ENCODE measurements at places on chromosomes 2 and 18.

DNA sequence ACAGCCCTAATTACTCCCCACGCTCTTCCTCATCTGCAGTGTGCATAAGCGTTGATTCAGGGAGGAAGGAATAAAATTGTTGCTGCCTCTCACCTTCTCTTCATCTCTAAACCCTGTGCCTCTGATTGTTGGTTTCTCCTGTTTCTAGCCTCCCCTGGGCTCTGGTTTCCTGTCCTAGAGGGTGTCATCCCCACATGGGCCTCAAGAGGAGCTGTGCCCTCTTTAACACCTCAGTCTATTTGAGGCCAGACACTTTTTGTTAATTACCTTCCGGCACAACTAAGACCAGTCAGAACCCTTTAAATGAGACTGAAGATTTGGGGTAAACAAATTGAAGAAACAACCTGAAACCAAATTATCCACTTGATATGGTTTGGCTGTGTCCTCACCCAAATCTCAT lies 9.7 kb downstream of the CTAGE1 start:
- DNase-seq, result no peak

DNA sequence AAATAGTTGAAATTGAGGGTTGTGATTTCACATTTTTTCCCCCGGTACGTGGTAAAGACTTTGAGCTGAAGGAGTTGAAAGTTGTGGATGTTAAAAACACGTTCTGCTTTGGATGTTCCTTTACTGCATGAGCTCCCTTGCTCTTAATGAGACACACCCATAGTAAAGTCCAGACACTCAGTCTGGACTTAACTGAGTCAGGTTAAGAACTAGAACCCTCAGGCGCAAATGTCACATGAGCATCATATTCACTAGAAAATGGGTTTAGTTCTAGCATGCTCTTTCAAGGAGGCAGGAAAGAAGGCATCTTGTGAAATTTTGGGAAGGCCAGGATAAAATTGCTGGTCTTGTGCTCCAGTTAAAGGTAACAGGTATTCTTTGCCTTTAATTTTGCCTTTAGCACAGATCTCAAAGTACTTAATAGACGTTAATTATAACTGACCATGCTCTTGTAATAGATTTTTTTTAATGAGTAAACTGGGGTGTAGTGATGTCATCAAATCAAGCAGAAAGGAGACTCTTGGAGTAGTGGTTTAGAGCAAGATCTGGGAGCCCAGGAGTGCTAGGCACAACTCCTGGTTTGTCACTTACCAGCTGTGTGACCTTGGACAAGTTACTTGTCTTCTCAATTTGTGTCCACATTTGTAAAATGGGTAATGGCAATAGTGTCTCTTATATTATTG lies 20.6 kb downstream of the ITGA6 start:
- no peak for DNase-seq

DNA sequence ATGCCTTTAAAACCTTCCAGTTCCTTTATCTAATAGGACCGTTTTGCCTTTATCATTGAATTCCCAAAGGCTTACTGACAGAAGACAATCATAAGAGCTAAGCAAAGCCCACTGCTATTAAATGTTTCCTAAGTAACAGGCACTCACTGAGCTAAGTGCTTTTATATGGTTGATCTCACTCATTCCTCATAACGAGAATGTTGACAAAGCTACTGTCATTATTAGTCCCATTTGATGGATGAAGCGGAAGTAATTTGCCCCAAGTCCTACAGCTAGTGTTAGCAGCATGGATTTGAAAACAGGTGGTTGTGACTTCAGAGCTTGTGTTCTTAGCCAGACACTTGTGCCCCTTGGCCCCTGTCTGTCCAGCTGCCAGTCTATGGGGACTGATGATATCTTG lies 134.8 kb upstream of the SERPINE2 start:
- DNase-seq, result no peak

DNA sequence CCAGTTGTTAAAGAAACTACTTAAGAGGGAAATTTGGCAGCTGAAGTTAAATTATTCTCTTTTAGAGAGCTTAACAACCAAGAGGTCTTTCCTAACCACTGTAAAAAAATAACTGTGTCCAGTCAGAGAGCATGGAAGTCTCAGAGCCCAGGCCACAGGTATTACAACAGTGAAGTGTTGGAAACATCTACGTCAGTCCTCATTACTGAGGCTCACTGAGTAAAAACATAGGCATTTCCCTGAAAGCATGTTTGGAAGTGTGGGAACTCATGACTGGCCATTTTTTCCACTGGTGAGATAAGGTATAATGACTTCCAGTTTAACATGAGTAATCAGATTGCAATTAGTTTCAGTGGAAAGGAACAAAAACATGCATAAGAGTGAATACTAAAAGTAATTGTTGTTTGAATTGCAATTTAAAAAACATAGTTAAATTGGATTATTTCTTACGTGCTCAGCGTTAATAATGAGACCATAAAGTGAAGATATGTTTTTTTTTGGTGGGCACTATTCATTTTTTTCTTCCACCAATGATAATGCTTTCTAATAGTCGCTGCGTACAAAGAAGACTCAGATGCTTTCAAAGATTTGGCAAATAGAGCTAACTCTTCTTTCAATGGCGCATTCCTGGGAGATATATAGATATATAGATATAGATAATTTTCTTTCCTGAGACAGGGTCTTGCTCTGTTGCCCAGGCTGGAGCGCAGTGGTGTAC lies 60.8 kb downstream of the EFEMP1 start:
- DNase-seq, result no peak

GRCh38 chr2:38601463-38602135 lies 1.1 kb downstream of the HNRNPLL start:
- no peak for DNase-seq

GRCh38 chr18:12038082-12038638 lies 55.5 kb upstream of the ANKRD62 start:
- peak; percentile 13 for DNase-seq

GRCh38 chr2:102435741-102436140 lies 12.8 kb downstream of the IL18RAP start:
- no peak for DNase-seq

DNA sequence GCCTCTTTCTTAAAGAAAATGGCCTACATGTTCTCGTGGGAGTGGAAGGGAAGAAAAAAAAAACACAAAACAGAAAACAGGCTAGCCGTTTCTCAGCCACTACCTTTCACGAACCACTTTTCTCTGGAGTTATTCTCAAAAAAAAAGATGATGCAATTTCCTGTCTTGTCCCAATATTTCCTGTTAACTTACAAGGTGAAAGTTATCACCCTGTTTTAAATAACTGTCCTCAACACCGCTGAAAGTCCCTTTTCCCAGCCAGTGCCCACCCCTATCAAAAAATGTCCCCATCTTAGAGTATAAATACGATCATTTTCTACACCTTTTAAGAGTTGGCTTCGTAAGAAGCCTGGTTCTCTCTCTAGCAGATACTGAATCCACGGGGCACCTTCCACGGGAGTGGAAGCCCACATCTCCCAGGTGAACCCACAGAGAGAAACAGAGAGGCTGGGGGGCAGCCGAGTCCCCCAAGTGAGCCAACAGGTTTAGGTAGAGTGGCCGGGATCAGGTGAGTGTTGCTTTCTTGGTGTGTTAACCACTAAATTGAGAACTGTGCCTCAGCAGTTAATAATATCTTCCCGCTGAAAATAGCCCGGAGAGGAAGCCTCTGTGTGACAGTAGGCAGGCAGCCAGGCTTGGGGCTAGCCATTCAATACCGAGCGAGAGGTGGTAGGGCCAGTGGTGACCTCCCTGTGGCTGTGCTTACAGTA lies 15.9 kb downstream of the SMAD7 start:
- DNase-seq, result peak; percentile 36

GRCh38 chr2:138244501-138244925 lies 257.1 kb upstream of the SPOPL start:
- no peak for DNase-seq

GRCh38 chr2:127164761-127165538 lies 55.1 kb downstream of the CYP27C1 start:
- no peak for DNase-seq

DNA sequence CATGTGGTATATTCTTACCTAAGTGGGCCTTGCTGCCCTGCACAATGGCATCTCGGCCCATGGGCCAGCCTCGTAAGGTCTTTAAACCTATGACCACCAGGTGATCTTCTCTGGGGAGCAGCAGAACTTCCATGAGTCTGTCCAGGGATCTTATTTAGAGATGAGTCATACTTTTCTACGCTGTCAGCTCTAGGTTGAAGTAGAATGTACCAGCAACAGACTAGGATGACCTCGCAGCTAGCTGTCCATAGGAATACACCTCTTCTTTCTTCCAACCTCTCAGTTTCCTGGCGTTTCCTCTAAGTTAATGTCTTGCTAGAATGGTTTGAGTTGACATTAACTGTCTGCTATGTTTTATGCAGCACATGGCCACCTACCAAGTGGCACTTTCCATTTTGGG lies 15.6 kb upstream of the CXCR4 start:
- no peak for DNase-seq

DNA sequence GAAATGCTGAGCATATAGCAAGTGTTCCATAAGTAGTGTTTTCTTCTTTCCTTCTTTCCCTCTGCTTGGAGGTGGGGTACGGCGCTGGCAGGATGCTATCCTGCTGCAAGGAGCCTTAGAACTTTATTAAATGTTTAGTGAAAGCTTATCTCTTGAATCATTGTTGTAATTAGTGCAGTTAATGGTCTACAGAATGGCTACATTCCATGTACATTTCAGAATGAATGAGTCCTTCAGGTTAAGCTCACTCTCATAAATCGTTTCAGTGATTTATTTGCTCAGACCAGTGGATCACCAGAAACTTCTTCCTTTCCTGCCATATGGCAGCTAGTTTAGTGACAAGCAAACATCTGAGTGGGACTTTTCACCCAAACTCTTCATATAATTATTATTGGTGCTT lies 3.3 kb upstream of the YWHAQ start:
- DNase-seq, result no peak

- peak; percentile 70 for DNase-seq
These were observed 289.2 kb downstream of the TNS1 start for GRCh38 chr2:217713395-217714286.

GRCh38 chr2:28687171-28687570 lies 64.5 kb upstream of the PPP1CB start:
- no peak for DNase-seq

- no peak for DNase-seq
These were observed 37.0 kb downstream of the LBH start for GRCh38 chr2:30268296-30268871.

GRCh38 chr2:96320326-96320725 lies 4.8 kb upstream of the ITPRIPL1 start:
- no peak for DNase-seq

DNA sequence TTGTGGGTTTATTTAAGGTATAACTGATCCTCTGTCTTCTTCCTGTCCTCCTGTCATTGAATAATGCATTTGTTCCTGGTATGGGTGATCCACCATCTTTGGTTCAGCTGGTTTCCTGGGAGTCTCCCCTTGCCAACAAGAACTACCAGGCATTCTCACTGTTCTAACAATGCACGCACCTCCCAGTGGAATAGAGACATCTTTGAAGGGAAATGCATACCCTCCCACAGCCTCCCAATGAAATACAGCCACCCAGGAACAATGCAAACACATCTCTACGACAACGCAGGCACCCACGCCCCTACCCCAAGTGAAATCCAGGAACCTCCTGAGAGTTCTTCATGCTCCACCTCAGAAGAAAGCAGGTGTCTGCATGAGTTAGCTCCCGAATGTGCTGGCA lies 318.0 kb downstream of the SOX11 start:
- no peak for DNase-seq

GRCh38 chr18:7157760-7158159 lies 40.2 kb upstream of the LAMA1 start:
- no peak for DNase-seq

GRCh38 chr2:168034616-168035015 lies 212.8 kb downstream of the STK39 start:
- DNase-seq, result no peak

DNA sequence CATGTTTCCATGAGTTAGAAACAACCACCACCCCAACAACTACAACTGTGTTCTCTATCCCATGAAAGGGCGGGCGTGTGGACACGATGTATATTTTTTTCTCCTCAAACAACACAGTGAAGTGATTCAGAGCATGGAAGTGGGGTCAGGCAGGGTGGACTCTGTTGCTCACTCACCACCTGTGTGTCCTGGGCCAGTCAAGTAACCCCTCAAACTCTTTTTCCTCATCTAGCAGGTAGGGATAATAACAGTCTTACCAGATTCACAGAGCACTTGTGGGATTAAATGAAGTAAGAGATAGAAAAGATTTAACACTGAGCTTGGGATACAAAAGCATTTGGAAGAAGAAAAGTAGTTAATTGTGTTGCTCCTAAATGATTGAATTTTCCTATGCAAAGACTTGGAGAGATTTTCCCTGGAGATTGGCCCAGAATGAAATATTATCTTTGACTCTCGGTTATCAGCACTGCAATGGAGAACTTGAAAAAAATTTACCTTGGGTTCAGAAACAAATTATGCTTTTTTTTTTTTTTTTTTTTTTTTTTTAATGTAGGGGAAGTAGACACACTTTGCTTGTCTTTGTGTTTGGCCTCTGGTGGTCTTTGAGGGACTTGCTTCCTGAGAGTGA lies 161.9 kb upstream of the EPAS1 start:
- no peak for DNase-seq

GRCh38 chr2:142180820-142181533 lies 50.2 kb upstream of the LRP1B start:
- no peak for DNase-seq

GRCh38 chr2:199659207-199659606 lies 191.8 kb downstream of the FTCDNL1 start:
- DNase-seq, result peak; percentile 5

DNA sequence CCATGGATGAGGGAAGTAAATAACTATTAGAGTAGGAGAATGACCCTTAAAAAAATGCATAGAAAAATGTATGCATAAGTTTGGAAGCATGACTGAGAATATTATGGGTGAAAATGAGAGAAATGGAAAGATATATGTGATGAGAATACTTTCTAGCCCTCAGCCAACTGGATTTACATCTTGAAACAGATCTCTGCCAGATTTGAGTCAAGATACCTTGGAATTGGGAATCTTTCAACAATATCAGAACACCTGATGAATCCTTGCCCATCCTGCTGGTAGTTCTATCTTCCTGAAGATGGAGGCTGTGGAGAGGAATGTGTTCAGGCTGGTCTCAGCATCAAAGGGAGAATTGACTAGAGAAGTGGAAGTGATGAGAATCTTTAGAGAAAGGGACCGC lies 5.8 kb downstream of the TET3 start:
- DNase-seq, result no peak

- DNase-seq, result no peak
These were observed 65.3 kb downstream of the SUCLG1 start for GRCh38 chr2:84393829-84394228.

GRCh38 chr2:46699934-46700256 lies 215.7 kb downstream of the MCFD2 start:
- no peak for DNase-seq

GRCh38 chr18:73948497-73948896 lies 199.1 kb downstream of the FBXO15 start:
- no peak for DNase-seq
